Spinal cord (tissue), 10 donors: ENCODE measurements at places on chromosomes 5 and 9. TPM values are rescaled to one million over a fixed set of nuclear protein-coding genes. Genes with fewer than 3 reads are reported as not detected.

PCDHB15 gene
- 15.2 TPM for total RNA-seq

CFAP77 gene
- 3.3 TPM for total RNA-seq

HSDL2 gene
- total RNA-seq: 60.2 TPM

RGMB gene
- total RNA-seq: 36.9 TPM

OR1Q1 gene
- total RNA-seq: not detected

SIT1 gene
- total RNA-seq: not detected

TAS2R1 gene
- 0.94 TPM for total RNA-seq

CD274 gene
- 1.4 TPM for total RNA-seq

IL33 gene
- total RNA-seq: 21.6 TPM

CD180 gene
- total RNA-seq: 1.3 TPM

AUH gene
- 34.8 TPM for total RNA-seq

COL23A1 gene
- total RNA-seq: 2.8 TPM

LOX gene
- 88.1 TPM for total RNA-seq

ARID3C gene
- 1.1 TPM for total RNA-seq

CDC37L1 gene
- total RNA-seq: 26.2 TPM

ASB6 gene
- 12.4 TPM for total RNA-seq

TRIM32 gene
- 17.5 TPM for total RNA-seq

SMIM33 gene
- not detected for total RNA-seq

CCNJL gene
- total RNA-seq: 2.1 TPM

DBH gene
- total RNA-seq: not detected

KIF4B gene
- 0.20 TPM for total RNA-seq

IL4 gene
- total RNA-seq: not detected

EIF4E1B gene
- 0.44 TPM for total RNA-seq

DROSHA gene
- total RNA-seq: 80.0 TPM

KIF24 gene
- total RNA-seq: 2.8 TPM

PCDHA9 gene
- total RNA-seq: 1.2 TPM

DPYSL3 gene
- total RNA-seq: 200 TPM

PPIC gene
- 72.5 TPM for total RNA-seq
